ENCODE measurements at places on chromosomes 7 and 10.

DNA sequence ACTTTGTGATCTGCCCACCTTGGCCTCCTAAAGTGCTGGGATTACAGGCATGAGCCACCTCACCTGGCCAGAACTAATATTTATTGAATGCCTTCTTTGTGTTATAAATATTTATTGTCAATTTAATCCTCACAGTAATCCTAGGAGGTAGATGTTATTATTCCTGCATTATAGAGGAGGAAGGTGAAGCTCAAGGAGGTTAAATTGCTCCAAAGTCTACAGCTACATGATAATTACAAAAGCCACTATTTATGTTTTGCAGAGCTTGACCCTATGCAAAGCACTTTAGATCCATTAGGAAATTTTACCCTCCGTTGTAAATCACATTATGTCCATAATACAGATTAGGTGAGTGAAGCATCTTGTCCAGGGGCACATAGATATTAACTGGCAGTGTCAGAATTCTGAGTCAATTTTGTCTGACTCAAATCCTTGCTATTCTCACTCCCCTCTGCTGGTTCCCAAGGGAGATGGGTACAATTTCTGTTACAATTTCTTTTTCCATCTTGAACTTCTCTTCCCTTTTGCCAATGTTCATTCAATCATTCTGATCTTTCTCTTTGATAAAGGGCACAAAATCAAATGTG lies 25.7 kb upstream of the CDK14 start:
- no peak for DNase-seq

DNA sequence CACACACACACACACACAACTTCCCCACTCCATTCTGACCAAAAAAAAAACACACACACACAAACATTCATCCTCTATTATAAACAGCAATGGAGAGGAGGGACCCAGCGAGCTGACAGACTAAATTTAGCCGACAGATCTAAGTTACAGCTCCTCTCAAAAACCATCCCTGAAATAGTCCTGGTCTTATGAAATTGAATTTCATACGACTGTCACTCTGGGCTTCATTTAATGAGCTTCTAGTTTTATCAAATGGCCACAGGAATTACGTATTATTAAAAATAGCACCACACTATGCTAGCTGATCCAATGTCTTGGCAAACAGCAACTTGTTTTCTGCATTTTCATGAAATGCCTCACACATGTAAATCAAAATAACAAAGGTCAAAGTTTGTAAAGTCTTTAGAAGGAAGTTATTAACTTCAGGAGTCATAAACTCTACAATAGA lies 131.3 kb upstream of the ASAH2 start:
- DNase-seq = no peak

DNA sequence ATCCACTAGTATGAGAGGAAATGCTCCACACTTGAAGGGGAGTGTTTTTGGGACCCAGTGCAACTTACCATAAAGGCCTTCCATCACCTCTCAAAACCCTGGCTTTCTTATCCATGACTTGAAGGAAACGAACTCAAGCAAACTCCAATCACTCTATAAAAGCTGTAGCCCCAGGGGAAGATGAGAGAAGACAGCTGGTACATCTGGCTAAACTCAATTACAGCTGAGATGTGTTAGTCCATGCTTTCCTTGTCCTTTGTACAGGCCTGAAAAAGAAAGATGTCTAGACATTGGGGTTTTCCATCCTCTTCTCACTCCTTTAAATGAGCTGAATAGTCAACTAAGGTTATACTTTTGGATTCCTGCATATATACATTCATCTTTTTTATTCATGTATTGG lies 89.5 kb upstream of the ANKRD30A start:
- no peak for DNase-seq

GRCh38 chr10:98378722-98379121 lies 36.3 kb downstream of the PYROXD2 start:
- no peak for DNase-seq
